ENCODE measurements at places on chromosomes 4 and X.

- no peak for DNase-seq
Observed at GRCh38 chr4:154722262-154722661, 21.5 kb upstream of the LRAT start.

- peak; percentile 11 for DNase-seq
Observed at GRCh38 chrX:100447655-100448397, 37.8 kb upstream of the PCDH19 start.

DNA sequence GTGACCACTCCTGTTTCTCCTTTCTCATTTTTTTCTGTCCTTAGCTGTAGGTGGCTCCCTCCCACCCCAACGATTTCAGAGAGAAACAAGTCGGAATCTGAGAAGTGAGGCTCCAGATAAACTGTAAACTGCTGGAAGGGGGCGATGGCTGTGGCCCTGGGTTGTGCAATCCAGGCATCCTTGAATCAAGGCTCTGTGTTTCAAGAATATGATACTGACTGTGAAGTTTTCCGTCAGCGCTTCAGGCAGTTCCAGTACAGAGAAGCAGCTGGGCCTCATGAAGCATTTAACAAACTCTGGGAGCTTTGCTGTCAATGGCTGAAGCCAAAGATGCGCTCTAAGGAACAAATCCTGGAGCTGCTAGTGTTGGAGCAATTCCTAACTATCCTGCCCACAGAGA lies 37.7 kb downstream of the ETDC start:
- no peak for DNase-seq

GRCh38 chrX:63686878-63687714 lies 97.9 kb downstream of the ARHGEF9 start:
- DNase-seq, result peak; percentile 48

GRCh38 chr4:48620831-48621230 lies 130.8 kb downstream of the ZAR1 start:
- no peak for DNase-seq

DNA sequence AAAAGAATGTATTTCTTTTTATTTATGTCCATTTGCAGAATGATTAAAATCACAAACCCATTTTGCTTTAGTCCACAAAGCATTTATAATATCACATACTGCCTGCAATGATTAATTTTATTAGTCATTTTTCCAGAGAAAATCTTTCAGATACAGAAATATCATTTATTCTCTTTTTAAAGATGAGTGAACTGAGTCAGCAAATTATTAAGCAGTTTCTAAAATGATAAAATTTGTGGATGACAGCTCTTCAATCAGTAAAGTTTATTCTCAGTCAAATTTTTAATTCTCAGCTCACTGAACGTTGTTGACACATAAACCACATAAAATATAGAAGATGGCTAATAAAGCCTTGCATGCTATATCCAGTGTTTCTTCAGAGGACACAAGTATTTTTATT lies 485.5 kb downstream of the PRR32 start:
- no peak for DNase-seq

- no peak for DNase-seq
Observed at GRCh38 chr4:105067946-105068345, 78.7 kb upstream of the TET2 start.

DNA sequence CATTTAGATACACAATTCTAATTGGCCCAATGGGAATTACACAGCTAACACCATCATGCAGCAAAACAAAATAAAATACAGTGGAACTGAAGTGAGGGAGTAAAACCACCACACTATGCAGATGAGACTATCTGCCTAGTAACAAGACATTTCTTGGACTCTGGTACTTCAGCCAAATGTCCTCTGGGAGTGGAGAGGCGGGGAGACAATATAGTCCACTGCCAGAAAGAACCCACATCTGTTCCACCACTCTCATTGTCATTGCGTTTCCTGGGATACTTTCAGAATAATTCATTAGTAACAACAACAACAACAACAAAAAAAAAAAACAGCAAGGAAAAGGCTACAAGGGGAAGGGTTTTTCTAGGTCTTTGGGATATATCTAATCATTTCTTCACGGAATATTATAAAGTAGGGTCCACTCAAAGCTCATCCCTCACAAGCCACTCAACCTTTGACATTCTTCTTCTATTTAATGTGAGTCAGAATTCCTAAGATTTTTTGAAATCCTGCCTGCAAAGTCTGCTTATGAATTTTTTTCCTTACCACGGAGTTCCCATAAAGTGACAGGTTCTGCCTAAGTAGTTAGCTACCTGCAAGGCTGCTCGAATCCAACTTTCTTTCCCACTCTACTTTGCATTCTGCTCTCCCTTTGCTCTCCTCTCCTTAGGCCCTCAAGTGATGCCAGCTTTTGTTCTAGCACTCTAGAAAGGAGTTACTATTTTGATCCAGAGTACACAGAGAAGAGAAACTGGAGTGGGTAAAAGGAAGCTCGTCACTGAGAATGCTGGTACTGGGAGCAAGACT lies 254.6 kb downstream of the CHIC1 start:
- DNase-seq, result peak; percentile 34

DNA sequence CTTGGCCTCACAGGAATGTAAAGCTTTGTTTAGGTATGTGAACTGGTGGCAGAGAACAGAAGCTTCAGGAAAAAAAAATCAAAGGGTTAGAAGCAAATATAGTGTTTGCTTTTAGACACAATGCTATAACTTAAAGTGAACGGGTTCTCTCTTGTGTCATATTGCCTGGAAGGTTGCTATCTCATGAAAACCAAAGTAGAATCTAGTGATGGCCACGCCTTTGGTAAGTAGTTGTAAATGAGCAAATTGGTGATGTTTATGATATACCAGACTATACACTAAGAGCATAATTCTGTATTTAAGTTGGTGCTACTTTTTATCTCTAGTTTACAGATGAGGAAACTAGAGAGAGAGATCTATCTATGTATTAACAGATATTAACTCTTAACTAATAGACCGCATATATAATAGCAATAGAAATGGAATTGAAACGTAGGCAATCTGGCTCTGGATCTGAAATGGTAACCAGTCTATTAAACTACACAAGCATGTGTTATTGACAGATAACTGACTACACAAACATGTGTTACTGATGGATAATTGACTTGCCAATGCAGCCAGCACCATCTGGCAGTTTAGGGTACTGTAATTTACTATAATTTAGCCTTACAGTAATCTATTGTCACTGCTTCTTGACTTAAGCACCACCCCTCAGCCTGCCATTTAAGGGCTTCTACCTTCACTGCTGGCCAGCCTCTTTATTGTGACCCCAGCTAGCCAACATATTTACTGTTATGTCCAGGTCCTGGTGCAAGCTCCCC lies 40.8 kb downstream of the HCCS start:
- DNase-seq, result no peak

- peak; percentile 40 for DNase-seq
Observed at GRCh38 chr4:18689308-18690115, 668.0 kb upstream of the LCORL start.

- DNase-seq, result no peak
Observed at GRCh38 chr4:150242820-150243458, 164.7 kb downstream of the DCLK2 start.

DNA sequence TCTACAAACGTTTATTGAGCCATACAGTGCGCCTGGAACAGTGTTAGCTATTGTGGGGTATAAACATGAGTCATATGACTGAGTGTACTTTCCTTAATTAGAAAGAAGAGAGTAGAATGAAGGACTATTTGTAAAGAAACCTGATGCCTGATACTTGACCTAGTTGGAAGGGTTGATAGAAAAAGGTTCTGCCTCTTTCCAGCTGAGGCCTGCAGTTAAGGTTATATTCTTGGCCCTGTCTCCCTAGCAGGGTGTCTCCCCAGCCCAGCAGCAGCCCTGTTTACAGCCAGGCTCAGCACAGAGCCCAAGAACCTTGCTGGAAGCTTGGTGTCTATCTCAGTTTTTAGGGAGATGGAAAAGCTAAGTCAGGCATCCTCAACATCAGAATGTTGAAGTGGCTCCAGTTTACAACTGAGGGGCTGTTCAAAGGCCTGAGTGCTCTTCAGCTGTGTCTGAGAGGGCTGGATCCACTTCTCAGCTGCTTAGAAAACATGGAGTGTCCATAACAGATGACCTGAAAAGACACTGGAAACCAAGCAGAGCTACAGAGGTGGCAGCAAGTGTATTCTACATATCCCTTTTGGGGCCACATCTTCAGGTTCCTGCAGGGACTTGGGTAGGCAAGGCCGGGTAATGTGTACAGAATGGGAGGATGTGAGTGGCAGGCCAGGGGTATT lies 21.6 kb downstream of the NYX start:
- DNase-seq, result peak; percentile 26

GRCh38 chr4:1788254-1788973 lies 4.7 kb upstream of the FGFR3 start:
- DNase-seq, result no peak

GRCh38 chr4:11070813-11071212 lies 357.9 kb downstream of the HS3ST1 start:
- DNase-seq, result no peak

- peak; percentile 80 for DNase-seq
Observed at GRCh38 chr4:26176598-26177149, 144.1 kb upstream of the RBPJ start.

GRCh38 chr4:60134099-60134498 lies 1066.0 kb upstream of the ADGRL3 start:
- DNase-seq, result no peak

DNA sequence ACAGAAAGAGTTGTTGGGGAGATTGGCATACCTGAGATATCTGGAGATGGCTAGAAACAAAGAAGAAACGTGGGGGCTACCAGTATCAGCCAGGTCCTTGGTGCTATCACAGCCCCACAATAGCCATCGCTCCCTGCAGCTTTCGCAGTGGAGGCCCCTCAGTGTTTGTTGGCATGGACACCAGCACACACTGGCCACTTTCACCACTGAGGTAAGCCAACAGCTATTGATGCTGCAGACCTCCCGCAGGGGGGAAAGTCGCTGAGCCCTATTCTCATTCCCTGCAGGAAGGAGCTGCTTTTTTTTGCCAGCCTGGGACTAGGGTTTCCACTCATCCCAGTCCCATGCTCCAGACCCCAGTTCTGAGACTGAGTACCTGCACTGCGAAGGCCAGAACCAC lies 879.2 kb upstream of the IGFBP7 start:
- no peak for DNase-seq

- DNase-seq, result no peak
Observed at GRCh38 chr4:80321776-80322175, 13.8 kb upstream of the CFAP299 start.

DNA sequence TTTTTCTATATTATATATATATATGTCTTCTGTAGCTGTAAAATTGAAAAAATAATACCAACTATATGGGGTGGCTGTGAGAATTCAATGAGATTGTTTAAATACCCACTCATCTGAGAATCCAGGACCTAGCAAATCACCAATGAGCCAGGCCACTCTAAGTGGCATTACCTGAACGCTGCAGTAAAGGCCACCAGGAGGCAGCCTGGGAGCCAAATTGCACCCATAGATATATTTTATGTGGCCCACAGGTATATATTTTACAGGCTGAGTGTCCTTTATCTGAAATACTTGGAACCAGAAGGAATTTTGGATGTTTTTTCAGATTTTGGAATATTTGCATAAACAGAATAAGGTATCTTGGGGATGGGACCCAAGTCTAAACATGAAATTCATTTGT lies 58.2 kb upstream of the C4orf50 start:
- no peak for DNase-seq

DNA sequence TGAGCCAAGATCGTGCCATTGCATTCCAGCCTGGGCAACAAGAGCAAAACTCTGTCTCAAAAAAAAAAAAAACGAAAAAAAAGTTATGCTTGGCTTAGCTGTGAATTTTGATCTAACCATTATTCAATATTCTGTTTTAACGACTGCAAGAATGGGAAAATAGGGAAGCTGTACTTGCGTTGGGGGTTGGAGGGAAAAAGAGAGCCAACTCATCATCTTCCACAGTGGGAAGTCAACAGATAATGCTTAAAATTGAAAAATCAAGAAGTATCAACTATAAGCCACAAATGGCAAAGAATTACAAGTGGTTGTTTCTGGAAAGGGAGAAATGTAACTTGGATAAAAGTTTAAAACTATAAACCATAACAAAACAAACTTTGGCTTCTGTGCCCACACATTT lies 2.9 kb downstream of the TEC start:
- no peak for DNase-seq

- no peak for DNase-seq
Observed at GRCh38 chr4:16206848-16207247, 19.4 kb downstream of the TAPT1 start.

- no peak for DNase-seq
Observed at GRCh38 chrX:42189576-42189975, 266.2 kb upstream of the CASK start.

DNA sequence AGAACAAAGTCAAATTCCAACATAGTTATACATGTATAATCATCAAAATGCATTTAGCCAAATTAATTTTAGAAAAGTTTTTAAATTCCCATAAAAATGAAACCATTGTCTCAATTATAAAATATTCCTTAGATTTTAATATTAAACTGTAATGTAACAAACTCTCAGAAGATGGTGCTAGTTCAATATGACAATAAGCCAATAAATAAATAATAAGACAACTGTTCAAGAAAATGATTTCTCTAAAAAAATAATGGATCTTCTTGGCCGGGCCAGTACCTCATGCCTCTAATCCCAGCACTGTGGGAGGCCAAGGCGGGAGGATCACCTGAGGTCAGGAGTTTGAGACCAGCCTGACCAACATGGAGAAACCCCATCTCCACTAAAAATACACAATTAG lies 80.3 kb downstream of the RAB28 start:
- DNase-seq, result no peak

Data from fibroblast of lung (primary cell).